ENCODE measurements at places on chromosomes 6 and 20. TPM values are rescaled to one million over a fixed set of nuclear protein-coding genes. Genes with fewer than 3 reads are reported as not detected.

GRCh38 chr6:3380344-3381232 lies 76.3 kb downstream of the SLC22A23 start:
- peak; percentile 37 for DNase-seq

GRCh38 chr20:1820138-1821079 lies 74.8 kb upstream of the SIRPA start:
- no peak for DNase-seq

DNA sequence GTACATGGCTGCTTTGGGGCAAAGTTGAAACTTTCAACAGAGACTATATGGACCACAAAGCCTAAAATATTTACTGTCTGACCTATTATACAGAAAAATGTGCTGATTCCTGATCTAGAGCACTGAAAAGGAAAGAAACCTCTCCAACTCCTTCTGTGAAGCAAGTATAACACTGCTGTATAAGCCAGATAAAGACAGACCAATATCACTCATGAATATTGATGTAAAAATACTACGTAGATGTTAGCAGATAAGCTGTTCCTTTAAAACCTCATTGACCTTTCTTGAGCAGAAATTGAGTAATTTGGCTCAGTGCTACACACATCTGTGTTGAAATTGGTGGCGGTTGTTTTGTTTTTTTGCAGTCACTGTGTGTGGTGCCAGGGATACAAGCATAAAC lies 69.9 kb upstream of the HDAC2 start:
- no peak for DNase-seq

DNA sequence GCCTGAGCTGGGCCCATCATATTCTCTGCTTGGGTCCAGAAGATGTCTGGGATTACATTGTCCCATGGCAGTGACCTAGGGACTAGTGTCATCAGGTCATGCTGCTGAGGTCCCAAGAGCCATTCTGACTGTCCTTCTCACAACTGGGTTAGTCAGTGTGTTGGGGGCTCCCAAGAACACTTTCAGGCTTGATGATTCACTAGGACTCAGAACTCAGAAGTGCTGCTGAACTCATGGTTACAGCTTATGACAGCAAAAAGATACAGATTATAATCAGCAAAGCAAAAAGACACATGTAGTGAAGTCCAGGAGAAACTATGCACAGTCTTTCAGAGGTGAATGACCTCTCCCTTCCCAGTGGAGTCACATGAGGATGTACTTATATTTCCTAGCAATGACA lies 107.8 kb downstream of the SYNE1 start:
- DNase-seq, result no peak

DNA sequence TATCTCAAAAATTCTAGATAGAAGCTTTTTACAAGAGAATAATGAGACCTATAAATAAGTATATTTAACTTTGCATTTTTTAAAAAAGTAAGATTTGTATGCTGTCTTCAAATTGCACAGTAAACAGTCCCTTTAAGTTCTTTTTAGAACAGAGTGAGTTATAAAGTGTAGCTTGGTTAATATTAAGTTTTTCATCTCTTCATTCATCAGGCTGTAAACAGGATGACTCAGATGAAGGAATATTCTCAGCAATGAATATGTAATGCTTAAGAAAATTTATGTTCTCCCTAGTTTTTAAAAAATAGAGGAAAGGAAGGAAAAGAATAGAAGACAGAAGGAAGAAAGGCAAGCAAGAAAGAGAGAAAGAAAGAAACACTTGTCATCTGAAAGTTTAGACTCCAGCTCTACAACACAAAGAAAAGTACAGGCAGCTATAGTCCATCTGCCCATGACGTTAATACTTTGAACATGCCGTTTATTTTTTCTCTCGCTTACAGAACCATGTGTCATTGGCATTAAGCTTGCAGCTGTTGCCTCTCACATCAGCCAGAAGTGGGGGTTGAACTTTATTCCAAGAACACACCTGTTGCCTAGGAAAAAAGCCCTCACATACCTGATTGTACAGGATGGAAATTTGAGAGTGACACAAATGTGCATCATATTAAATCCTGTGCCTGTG lies 36.1 kb downstream of the CAP2 start:
- peak; percentile 24 for DNase-seq

DNA sequence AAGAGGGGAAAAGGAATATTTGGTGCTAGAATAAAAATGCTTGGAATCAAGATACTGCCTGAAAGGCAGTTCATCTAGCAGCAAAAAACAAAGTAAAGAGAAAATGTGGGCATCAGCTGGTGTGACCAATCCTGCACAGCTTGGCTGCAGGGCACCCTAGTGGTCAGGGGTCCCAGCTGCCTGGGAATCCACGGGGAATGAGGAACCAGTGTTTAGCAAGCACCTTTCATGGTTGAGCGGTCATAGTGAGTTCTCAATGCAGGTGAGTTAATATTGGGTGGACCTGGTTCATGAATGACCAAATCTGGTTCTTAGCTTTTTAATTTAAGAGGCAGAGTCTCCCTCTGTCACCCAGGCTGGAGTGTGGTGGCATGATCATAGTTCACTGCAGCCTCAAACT lies 53.3 kb downstream of the CAP2 start:
- DNase-seq, result no peak

DNA sequence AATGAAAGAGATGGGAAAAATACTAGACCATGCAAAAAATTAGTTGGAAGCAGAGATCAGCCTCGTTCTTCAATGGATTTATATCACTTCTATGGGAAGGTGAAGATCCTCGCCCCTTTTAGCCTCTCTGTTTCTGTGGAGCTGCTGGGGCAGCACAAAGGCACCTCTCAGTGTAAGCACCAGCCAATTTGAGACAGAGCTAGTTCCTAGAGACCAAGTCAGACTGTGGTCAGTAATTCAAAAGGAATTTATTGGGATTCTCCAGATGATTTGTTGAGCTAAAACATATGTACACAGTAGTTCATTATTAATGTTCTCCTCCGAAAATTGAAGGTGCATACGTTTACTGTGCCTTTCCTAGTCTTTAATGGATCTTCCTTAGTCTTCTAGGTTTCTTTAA lies 42.4 kb downstream of the SCGN start:
- DNase-seq, result no peak

DNA sequence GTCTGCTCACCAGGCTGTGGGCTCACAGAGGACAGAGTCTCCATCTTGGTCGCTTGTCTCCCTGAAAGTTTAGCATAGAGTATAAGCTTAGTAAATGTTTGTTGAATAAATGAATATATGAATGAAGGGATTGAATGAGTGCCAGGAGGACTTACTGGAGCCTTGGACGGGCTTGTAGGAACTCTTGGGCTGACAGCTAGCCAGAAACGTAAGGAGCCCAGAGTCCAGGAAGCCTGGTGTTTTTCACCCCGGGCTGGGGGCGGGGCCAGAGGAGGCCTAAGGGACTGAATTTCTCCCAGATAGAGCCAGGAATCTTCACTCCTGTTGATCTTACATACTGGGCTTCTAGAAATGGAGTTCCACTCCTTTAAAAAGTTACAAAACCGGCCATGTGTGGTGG lies 68.5 kb upstream of the SRSF6 start:
- DNase-seq, result no peak

DNA sequence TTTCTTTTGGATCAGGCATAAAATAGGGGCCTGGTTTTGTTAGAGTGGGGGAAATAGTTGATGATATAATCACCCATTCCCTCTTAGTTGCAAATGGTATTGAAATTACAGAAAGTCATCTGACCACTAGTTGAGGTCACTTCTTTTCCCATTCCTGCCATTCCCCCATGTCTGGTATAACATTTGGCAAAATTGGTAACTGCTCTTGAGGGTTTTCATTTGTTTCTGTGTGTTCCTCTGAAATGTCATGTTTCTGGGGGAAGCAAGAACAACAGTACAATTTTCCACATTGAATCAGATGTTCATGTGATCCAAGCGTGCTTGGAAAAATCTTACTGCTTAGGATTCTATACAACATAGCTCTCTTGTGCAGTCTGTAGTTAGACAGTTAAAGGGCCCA lies 7.3 kb downstream of the AIG1 start:
- DNase-seq, result no peak

DNA sequence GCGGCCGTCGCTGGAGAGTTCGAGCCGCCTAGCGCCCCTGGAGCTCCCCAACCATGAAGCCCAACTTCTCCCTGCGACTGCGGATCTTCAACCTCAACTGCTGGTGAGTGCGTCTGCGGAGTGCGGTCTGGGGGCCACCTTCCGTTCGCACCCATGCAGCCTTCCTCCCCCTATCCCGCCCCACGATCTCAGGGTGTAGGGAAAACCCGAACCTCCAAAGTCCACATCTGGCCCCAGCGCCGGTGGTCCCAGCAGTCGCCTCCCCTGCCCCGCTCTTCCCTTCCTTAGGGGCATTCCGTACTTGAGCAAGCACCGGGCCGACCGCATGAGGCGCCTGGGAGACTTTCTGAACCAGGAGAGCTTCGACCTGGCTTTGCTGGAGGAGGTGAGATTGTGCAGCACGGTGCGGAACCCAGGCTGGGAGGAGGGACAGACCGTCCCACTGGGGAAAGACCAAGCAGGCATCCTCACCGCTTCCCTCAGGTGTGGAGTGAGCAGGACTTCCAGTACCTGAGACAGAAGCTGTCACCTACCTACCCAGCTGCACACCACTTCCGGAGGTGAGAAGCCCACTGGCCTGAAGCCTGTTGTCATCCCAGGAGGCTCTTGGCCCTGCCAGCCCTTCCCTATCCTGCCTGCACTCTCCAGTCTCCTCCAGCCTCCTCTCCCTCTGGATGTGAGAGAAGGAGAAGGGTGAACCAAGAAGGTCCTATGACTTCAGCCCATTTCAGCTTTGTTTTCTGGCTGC lies 719 bp downstream of the SMPD2 start:
- DNase-seq, result peak; percentile 83

DNA sequence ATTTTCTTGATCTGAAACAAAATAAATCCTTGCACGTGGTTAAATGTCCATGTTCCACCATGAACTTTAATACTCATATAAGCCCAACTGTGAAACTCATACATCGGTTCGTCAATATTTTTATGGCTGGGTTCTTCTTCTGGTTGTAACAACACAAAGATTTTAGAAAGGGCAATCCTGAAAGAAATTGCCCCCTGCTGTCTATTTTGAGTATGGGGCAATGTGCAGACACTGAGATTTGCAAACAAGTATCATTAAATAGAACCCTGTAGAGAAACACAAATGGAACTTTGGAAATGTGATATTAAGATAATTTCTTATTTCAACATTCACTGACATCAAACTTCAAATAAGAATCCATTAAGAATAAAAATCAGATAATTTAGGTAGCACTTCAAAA lies 80.2 kb upstream of the PHACTR1 start:
- no peak for DNase-seq

GRCh38 chr6:40631744-40632143 lies 44.6 kb upstream of the LRFN2 start:
- no peak for DNase-seq

DNA sequence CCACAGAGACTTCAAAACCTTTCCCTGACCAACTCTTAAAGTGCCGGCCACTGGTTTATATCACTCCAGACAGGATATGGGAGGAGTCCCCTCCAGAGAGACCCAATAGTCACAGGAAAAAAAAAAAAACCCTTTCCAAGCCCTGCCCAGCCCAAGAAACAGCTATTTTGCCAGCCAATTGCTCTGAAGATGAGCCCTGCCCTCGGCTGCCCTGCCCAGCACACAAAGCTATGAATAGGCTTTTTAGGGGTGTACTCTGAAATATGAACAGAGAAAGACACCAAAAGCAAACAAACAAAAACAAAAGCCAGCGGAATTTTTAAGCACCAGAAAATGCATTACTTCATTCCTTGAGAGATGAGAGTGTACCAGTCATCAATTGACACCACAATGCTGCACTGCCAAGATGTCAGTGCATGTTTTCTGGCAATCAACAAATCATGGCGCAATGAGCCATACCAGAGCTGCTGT lies 275.1 kb downstream of the C6orf118 start:
- DNase-seq, result no peak

DNA sequence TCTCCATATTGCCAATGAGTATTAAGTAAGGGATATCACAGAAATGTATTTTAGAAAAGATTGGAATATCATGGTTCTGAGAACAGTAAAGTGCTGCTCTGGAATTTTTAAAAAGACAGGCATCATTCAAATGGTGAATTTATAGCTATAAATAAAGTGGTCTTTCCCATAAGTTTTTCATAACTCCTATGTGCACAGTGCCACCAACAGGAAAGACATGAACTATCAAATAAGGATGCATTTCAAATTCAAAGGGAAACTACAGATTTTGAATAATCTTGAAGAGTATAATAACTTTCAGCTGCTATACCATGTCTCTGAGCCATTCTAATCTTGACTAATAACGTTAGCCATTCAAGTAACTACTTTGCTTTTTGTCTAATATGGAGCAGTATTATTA lies 456.8 kb upstream of the GJE1 start:
- no peak for DNase-seq

DNA sequence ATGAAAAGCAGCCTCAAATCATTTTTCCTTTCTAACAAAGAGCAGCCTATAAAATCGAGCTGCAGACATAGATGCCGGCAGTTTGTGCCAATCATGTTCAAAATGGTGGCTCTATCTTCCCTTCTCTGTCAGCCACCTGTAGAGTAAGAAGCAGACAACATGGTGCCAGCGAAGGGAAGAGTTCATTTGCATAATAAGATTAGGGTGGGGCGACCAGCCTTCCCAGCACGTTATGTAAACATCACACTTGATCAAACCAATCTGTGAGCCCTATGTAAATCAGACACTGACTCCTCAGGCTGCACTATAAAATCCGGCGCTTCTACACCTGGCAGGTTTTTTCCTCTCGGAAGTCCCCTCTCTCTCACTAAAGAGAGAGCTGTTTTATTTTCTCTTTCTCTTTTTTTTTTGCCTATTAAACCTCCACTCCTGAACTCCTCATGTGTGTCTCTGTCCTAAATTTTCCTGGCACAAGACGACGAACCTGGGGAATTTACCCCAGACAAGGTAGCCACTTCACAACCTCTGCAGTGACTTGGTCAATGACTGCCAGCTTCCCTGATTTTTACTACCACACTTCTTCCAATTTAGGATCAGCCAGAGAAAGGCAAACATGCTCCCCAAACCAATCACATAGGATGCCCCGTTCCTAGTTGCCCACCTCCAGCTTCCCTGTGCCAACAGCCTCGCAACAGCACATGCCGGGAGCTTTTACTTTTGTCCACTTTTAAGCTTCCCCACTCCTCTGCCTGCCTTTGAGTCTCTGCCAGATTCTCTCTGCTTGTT lies 12.9 kb downstream of the TPMT start:
- DNase-seq, result no peak

- no peak for DNase-seq
Measured at GRCh38 chr6:24549674-24550353, 55.0 kb downstream of the ALDH5A1 start.

Gene HSF2
- 5.4 TPM for polyA plus RNA-seq

Gene SIM1
- polyA plus RNA-seq, result not detected

Gene CLPSL1
- polyA plus RNA-seq, result not detected

Gene PBOV1
- not detected for polyA plus RNA-seq

Gene POM121L2
- polyA plus RNA-seq, result not detected

Gene CFAP206
- not detected for polyA plus RNA-seq

Gene NRN1
- 2.0 TPM for polyA plus RNA-seq

Gene TBXT
- not detected for polyA plus RNA-seq

Gene TDRD6
- not detected for polyA plus RNA-seq

Gene CCR6
- polyA plus RNA-seq, result 0.89 TPM

Gene ADTRP
- polyA plus RNA-seq, result 73.4 TPM

Gene PTGIS
- 0.22 TPM for polyA plus RNA-seq

Gene NFATC2
- 5.7 TPM for polyA plus RNA-seq

All from small intestine (tissue), 16 donors.